Fibroblast of gingiva (primary cell): ENCODE measurements at places on chromosomes 16 and 17.

GRCh38 chr16:67063008-67063407 is 34.1 kb downstream of the CBFB start:
- DNase-seq: no peak

DNA sequence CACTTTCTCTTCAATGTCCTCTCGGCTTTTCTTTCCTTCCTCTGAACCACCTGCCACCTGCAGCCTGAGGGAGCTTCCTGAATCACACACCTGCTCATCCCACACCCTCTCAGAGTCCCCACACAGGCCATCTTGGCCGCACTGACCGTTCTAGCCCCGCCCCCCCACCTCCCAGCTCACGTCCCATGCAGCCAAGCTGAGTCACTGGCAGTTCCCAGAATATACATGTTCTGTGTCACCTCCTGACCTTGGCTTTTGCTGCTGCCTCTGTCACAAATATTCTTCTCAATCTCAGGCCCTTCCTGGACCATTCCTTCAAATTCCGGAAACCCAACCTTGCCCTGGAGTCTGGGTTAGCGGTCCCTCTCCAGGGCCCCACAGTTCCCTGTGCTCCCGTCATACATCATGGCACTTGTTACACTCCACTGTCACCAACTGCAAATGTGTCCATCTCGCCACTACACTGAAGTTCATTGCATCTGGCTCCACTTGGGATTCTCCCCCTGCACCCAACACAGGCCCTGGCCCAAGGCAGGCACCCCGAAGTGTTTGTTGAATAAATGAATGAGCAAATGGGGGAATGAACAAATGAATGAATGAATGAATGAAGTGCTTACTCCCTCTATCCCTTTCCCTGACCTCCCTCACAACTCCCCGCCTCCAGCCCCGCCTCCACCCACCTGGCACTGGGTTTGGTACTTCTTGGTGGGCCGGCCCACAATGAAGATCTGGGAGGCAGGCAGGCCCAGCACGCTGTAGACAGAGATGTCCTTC is 12.8 kb downstream of the PIMREG start:
- DNase-seq: peak; percentile 34

- no peak for DNase-seq
These were observed 69.4 kb upstream of the GCSH start for GRCh38 chr16:81165411-81166097.

DNA sequence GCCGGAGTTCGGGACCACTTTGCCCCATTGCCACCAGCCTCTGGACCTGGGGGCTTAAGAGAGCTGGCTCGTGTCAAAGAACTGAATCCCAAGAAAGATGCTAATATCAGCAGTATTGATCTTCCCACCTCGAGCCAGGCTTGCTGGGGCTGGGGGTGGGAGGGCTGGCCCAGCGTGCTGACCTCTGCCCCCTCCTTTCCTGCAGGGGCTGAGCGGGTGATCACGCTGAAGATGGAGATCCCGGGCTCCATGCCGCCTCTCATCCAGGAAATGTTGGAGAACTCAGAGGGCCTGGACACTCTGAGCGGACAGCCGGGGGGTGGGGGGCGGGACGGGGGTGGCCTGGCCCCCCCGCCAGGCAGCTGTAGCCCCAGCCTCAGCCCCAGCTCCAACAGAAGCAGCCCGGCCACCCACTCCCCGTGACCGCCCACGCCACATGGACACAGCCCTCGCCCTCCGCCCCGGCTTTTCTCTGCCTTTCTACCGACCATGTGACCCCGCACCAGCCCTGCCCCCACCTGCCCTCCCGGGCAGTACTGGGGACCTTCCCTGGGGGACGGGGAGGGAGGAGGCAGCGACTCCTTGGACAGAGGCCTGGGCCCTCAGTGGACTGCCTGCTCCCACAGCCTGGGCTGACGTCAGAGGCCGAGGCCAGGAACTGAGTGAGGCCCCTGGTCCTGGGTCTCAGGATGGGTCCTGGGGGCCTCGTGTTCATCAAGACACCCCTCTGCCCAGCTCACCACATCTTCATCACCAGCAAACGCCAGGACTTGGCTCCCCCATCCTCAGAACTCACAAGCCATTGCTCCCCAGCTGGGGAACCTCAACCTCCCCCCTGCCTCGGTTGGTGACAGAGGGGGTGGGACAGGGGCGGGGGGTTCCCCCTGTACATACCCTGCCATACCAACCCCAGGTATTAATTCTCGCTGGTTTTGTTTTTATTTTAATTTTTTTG is 8.5 kb downstream of the GJD3 start:
- DNase-seq: no peak

DNA sequence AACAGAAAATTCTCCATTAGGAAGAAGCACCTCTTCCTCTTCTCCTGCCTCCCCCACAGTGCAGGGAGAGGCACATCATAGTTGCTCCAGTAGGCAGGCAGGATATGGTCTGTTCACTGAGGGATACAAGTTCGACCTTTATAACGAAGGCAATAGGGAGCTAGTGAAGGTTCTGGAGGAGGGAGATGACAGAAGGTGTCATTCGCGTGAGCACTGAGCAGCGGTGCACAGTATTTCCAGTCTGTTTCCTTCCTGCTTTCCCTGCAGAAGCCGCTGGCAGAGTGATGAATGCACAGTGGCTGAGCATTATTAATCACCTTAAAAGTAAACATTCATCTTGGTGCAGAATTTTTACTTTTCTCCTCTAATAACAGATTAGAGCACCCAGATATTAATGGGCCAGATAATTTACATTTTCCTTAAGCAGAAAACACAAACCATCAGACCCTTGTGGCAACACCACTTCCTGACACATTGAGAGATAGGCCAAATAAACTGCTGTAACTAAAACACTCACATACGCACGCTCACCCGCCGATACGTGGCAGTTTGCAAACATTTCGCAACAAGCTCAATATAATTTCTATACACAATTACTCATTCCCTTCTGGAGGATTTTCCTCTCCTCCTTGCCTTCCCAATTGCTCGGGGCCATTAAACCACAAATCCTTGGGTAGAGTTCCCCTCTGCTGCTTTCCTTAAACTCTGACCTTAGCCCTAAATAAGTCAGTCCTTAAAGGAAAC is 69.5 kb downstream of the AIPL1 start:
- peak; percentile 58 for DNase-seq

GRCh38 chr16:59909262-59909661 is 1175.1 kb upstream of the GOT2 start:
- no peak for DNase-seq

DNA sequence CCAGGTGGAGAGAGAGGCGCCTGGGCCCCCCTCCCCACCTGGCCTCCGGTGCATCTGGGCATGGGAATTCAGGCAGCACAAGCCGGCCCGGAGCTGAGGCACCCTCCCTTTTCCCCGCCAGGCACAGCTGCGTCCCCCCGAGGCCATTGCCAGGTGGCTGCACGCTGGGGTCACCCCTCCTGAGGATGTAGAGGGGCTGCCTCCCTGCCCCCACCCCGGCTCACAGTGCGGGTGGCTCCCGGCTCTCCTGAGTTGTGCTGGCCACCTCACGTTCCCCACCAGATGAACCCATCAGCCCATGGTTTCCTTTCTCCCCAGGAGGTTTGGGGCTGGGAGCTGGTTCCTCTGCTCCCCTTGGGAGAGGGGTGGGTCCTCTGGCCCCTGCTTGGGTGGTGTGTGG is 12.6 kb downstream of the CACNA1H start:
- no peak for DNase-seq

DNA sequence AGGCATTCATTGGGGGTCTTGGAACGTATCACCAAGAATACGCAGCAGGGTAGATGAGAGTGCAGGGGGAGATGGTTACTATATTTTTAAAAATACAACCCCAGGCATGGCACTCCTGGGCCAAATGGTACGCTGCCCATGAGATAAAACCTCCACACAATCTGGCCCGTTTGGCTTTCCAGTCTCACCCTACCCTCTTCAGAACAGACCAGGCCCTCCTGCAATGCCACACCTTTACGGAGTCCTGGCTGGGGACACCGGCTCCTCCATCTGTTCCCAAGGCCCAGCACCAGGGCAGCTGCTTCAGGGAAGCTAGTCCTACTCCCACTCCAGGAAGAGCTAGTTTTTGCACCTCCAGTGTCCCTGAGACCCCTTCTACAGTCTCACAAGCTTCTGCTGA is 24.4 kb downstream of the SNN start:
- no peak for DNase-seq

- peak; percentile 70 for DNase-seq
These were observed 251.9 kb downstream of the SEC14L1 start for GRCh38 chr17:77392376-77393273.

GRCh38 chr17:76537288-76537577 is 276 bp downstream of the CYGB start:
- no peak for DNase-seq

DNA sequence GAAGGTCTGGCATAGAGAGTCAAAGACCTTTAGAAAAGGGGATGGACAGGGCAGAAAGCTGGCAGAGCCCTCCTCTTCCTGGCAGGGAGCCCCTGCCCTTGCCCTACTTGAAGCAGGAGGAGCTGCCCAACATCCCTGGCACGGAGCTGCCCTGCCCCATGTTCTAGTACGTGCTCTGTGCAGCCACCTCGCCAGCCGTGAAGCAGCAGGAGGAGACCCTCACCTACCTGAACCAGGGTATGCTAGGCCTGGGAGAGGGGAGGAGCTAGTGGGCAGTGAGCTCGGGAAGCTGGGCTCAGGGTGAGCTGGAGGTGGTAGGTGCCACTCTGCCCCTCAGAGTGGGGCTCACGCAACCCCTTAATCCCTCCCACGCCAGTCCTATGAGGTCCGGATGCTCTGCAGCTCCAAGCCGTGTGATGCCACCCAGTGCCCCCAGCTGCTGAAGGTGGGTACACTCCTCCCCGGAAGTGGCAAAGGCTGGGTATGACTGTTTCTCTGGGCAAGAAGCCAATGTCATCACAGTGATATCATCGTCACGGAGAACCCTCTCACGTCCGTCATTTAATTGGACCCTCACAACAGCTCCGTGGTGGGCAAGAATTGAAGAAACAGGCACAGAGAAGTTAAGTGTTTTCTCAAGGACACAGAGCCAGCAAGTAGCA is 12.7 kb upstream of the STAC2 start:
- DNase-seq: peak; percentile 49

GRCh38 chr17:77894126-77894956 is 64.2 kb upstream of the TNRC6C start:
- no peak for DNase-seq

DNA sequence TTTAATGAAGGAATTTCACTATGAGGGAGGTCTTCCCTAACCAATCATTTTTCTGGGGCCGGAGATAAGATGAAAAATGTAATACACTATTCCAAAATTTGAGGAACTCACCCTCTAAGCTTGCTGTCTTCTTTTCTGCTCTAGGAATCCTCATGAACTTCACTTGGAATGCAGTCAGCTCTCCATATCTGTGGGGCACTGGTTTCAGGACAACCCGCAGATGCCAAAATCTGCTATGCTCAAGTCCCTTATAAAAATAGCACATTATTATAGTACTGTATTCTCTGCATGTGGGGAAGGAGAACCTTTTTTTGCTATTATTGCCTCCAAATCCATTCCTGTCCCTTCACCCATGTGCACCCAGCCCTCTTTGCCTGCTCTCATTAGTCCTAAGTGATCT is 146.0 kb downstream of the ABCA8 start:
- DNase-seq: no peak

DNA sequence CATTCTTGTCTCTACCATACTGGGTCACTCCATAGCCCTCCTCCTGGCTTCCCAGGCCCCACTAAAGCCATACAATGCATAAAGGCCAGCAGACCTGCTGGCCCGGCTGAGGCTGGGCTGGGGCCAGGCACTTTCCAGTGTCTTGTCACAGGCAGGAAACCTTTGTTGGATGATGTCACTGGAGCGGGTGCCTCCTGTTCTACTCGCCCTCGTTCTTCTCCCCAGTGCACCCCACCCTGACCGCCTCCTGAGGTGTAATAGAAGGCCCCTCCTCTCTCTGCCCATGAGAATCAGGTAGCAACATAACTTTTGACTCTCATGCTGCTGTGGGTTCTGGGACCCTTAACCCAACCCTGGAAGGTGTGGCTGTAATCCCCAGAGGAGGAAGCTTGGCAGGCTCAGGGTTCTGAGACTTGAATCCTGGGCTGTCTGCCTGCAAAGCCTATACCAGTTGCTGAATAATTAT is 54.2 kb upstream of the IL34 start:
- no peak for DNase-seq

- no peak for DNase-seq
These were observed 86.3 kb downstream of the WNT3 start for GRCh38 chr17:46732160-46732559.

DNA sequence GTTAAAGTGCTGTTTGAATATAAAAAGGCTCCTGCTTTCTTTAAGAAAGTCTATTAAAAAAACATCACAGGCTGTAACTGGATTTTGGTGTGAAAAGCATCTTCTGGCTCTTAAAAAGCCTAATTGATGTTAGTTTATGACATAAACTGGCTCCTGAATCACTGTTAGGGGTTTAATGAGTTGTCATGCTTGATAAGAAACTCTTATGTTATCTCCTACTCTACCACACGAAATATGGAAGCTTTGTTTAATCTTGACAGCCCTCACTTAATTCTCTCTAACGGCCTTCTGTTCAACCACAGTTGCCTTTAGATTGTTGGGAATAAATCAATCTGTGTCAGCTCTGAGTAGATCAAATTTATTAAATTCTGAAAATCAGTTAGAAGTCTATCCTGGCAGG is 51.5 kb downstream of the CPPED1 start:
- no peak for DNase-seq

DNA sequence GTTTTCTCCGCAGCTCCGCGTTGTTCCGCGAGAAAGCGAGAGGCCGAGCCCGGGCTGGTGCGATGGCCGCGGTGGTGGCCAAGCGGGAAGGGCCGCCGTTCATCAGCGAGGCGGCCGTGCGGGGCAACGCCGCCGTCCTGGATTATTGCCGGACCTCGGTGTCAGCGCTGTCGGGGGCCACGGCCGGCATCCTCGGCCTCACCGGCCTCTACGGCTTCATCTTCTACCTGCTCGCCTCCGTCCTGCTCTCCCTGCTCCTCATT is 404 bp downstream of the EMC6 start:
- DNase-seq: no peak

GRCh38 chr17:7838090-7839075 is 4.4 kb downstream of the KDM6B start:
- DNase-seq: peak; percentile 63

- DNase-seq: no peak
These were observed 18.1 kb downstream of the ADGRG1 start for GRCh38 chr16:57646388-57647039.

DNA sequence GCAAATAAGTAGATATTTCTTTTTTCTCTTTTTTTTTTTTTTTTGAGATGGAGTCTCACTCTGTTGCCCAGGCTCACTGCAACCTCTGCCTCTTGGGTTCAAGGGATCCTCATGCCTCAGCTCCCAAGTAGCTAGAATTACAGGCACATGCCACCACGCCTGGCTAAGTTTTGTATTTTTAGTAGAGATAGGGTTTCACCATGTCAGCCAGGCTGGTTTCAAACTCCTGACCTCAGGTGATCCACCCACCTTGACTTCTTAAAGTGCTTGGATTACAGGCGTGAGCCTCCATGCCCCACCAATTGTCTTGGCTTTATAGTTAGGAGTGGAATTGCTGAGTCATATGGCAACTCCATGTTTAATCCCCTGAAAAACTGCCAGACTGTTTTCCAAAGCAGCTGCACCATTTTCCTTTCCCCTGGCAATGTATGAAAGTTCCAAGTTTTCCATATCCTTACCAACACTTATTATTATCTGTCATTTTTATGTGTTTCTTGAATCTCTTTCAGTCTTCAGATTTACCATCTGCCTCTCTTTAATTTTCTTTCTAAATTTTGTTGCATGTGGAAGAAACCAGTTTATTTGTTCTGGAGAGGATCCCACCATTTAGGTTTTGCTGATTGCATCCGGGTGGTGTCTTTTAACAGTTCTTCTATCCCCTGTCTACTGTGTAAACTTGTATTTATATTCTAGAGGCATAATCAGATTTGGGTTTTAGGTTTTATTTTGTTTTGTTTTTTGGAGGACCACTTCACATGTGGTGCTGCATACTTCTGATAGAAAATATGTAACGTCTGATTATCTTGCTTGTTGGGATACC is 9.9 kb upstream of the CES3 start:
- no peak for DNase-seq
